ENCODE measurements at places on chromosomes 3 and 15.

GRCh38 chr15:89144491-89144890, 56.2 kb downstream of the ABHD2 start:
- DNase-seq = no peak

- DNase-seq = peak; percentile 78
Observed at GRCh38 chr3:32220006-32220405, 18.5 kb upstream of the CMTM8 start.

- DNase-seq = no peak
Observed at GRCh38 chr3:43852066-43852465, 161.3 kb downstream of the ABHD5 start.

GRCh38 chr3:72756900-72757299, 91.3 kb downstream of the SHQ1 start:
- DNase-seq = no peak

- DNase-seq = no peak
Observed at GRCh38 chr15:38254051-38254883, 1.6 kb downstream of the SPRED1 start.

- no peak for DNase-seq
Observed at GRCh38 chr3:174340624-174341587, 518.2 kb upstream of the NAALADL2 start.

- no peak for DNase-seq
Observed at GRCh38 chr3:144622845-144623244, 651.2 kb downstream of the DIPK2A start.

DNA sequence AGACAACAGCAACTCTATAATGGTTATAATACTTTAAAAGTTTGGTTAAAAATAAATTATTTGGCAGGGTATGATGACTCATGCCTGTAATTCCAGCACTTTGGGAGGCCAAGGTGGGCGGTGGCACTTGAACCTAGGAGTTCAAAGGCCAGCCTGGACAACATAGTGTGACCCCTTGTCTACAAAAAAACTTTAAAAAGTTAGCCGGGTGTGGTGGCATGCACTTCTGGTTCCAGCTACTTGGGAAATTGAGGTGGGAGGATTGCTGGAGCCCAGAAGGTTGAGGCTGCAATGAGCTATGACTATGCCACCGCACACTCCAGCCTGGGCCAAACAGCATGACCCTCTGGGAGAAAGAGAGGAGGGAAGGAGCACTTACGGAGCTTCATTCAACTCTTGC, 7.7 kb upstream of the TRPC1 start:
- no peak for DNase-seq

GRCh38 chr3:104628185-104628789, 738.4 kb upstream of the ALCAM start:
- DNase-seq = peak; percentile 22

DNA sequence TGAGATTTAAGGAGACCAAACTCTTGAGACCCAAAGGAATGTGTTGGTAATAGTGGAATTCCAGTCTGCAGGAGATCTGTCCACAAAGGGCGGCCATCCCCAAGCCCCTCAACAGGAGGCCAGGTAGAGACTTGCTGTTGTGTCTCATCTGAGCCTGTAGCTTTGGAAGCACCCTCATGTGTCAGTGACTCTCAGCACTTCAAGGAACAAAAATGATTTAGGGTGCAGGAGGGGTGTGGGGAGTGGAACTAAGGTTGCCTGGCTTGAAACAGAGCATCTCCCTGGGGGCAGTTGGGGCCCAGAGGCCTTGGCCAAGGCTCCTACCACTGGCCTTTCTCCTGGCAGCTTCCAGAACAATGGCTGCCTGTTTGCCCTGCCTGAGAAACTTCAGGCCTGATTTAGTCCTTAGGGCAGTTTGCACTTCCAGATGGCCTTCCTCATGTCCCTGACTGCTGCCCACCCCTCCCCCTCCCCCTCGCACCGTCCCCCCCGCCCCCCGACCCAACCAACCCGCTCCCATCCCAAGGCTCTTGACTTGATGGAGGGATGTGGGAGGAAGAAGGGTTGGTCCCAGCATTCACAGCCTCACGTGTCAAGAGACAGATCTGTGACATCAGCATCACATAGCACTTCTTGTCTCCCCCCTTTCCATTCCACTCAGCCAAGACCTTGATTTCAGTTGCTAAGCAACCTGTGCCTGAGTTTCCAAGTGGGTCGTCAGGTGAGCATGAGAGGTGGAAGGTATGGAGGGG, 77.1 kb downstream of the CORO2B start:
- no peak for DNase-seq

- no peak for DNase-seq
Observed at GRCh38 chr15:51678096-51678495, 3.2 kb upstream of the SCG3 start.

DNA sequence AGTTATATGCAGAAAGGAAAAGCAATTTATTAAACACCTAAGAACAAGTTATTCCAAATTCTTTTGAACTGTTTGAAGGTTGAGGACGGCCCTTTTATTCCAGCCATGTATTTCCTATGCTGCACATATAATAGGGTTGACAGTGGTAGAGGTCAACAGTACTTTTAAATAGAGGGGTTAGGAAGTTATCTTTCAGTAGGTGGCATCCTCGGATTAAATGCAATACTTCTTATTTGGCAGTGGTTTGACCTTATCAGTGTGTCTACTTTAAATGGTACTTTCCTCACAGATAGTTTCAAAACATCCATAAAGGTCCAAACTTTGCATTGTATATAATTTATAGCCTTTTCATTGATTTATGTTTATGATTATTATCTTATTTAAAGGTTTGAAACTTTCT, 558.7 kb downstream of the TUSC7 start:
- DNase-seq = no peak

GRCh38 chr15:83767741-83768140, 113.8 kb downstream of the ADAMTSL3 start:
- no peak for DNase-seq

DNA sequence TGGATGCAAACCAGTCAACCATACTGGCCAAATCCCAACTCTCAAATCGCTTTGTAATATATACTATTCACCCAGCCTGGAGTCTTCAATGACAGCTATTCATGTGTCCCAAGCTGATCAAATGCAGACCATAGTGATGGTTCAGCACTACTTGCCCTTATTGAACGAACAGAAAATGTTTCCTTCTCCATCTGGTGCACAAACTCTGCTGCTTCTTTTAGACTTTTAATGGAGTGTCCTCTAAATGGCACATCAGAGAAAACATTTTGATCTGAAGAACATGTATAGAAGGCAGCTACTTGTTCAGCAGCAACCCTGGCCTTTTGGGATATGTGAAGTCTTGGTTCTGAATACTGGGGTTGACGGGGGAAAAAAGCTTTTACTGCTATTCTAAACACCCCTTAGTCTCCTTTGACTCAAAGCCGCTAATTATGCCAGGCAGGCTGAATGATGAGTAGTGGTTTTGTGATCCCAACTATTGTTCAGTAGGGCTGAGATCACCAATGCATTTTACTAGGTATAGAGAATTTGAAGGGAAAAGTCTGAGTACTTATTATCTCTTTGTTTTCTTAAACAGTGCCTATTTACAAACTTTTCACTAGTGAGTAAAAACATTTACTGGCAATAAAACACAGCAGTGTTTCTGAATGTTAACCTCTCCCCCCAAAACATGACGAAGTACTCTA, 781.2 kb downstream of the ROBO1 start:
- no peak for DNase-seq

- DNase-seq = no peak
Observed at GRCh38 chr3:88433568-88433967, 283.8 kb downstream of the C3orf38 start.

GRCh38 chr15:40747685-40748631, 7.1 kb downstream of the RMDN3 start:
- no peak for DNase-seq

DNA sequence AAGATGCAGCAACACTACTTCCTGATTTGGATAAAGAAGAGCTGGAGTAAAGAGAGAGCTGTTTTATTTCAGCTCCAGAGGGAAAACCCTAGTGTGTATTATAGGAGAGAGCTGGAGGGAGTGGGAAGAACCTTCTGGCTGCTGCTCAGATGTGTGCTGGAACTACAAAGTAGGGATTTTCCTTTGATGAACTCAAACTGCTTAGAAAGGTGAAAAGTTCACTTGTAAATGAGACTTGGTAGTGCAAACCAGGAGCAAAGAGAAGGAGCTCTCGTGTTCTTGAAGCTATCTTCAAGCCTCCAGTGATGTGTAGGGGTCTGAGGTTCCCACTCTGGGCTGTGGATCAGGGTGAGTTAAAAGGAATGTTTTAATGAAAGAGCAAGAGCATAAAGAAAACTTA, 110.4 kb downstream of the EDEM1 start:
- no peak for DNase-seq

- no peak for DNase-seq
Observed at GRCh38 chr15:73784291-73784690, 31.1 kb upstream of the INSYN1 start.

DNA sequence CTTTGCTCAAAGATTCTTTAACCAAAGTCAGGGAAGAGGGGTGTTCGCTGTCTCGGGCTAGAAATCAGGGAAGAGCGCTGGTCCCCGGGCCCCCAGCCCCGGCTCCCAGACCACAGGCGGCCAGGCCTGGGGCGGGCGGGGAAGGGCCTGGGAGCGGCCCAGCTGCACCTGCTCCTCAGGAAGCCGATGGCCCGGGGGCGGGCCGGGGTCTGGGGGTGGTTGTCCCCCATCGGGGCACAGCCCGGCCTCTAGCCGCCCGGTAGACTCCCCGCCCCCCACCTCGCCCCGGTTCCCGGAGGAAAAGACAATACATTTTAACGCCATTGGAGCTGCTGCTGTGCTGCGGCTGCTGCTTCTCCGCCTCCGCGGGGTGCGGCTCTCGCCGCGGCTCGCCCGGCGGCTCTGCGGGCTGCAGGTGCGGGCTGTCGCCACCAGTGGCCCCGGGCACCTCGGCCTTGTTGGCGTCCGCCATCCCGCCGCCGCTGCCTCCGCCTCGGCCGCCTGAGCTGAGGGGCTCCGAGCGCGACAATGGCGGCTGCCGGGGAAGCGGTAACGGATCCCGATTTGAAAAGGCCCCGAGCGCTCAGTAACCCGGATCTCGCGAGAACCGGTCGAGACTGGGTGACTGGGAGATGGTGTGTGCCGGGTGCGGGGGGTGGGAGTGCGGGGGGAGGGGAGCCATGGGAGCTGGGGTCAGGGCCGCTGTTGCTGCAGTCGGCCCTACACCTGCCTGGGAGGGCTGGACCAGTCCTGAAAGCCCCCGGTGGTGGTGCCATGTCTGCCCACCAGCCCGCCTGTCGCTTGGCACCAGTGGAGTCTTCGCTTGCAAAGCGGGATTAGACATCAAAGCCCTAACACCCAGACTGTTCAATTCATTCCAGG, at the start of gene MYEF2:
Gene MYEF2 (minus strand): TSS at position 530 of the 882 bp plus-strand sequence. CDS start 58 bp downstream, at position 472.
- peak; percentile 36 for DNase-seq

DNA sequence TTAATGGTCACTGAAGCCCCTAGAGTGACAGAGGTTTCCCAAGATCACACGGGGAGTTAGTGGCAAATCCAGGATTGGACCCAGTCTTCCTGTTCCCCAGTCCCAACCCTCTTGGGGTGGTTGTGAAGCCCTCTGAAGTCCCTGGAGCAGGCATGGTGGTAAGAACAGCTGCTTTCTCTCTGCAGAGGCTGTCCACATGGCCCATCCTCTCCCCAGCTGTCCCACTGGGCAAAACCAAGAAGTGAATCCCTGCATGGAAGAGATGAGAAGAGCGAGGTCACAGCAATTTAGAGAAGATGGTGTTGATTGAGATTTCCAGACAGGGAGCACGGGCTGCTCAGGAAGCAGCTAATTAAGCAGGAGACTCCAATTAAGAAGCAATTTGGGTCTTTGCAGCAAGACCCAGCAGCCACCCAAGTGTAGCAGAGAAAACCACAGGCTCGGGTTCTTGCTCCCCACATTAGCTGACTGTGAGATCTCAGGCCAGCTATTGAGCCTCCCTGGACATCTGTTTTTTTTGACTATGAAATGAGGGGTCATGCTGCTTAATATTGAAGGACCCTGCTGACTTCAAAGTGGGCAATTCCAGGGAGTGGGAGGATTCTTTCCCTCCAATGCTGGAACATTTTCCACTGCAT, 14.8 kb upstream of the HDAC11 start:
- DNase-seq = no peak

- DNase-seq = no peak
Observed at GRCh38 chr15:53447742-53448141, 311.7 kb downstream of the WDR72 start.

GRCh38 chr3:132840201-132840700, 118.0 kb upstream of the NPHP3 start:
- DNase-seq = no peak

DNA sequence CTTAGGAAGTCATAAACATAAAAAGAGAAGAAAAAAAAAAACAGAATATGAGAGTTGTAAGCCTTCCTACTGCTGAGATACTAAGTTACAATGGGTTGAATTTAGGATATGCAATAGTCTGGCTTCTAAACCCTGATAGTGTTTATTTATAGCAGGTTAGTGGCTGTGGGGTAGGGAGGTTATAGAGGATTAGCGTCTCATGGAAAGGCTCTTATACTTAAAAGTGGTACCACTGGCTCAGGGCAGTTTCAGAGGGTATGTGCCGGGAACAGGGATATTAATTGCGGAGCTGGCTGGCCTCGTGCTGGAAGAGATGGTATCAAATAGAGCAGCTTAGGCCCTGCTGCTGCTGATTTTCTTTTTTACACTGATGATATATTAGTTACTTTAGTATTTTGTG, 60.8 kb downstream of the PFN2 start:
- DNase-seq = no peak

DNA sequence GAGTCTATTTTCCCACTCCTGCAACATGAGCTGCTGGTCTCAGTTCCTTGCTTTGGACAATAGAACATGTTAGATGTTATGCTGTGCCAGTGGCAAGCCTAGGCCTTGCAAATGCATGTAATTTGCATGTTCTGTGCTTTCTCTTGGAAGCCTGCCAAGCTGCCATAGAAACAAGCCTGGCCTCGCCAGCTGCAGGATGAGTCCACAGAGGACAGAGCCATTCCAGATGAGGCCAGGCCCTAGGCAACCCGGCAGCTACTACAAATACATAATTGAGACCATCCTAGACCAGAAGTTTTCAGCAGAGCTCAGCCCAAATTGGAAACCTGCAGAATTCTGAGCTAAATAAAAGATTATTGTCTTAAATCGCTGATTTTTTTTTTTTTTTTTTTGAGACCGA, 39.6 kb downstream of the TRIM69 start:
- DNase-seq = no peak

- DNase-seq = no peak
Observed at GRCh38 chr3:170764017-170764416, 106.0 kb downstream of the RPL22L1 start.

GRCh38 chr3:189143771-189144170, 28.0 kb upstream of the TPRG1 start:
- DNase-seq = no peak

GRCh38 chr15:69720536-69720935, 267.9 kb downstream of the RPLP1 start:
- DNase-seq = no peak

DNA sequence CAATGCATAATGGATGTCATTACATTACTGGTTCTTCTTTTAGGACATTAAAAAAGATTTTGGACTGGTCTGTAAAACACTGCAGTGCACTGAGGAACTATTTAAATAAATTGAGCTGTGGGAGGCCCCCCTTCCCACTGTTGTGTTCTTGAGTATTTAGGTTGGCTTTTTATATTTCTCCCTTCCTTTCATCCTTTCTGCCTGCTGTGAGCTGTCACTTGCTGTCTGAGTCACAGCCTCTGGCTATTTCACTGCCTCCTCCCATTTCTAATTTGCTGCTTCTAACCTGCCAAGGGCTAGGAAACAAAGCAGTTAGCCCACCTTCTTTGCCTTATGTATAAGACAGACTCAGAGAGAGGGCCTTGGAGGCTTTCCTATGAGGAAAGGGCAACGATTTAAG, 89.0 kb upstream of the FNDC3B start:
- peak; percentile 50 for DNase-seq

GRCh38 chr15:74692327-74692726, 3.5 kb downstream of the EDC3 start:
- no peak for DNase-seq
